ENCODE measurements at places on chromosomes 3 and 15.

- no peak for DNase-seq
Observed at GRCh38 chr3:28982906-28983305, 298.0 kb upstream of the RBMS3 start.

GRCh38 chr15:26129852-26130251 is 266.7 kb upstream of the ATP10A start:
- DNase-seq = no peak

- no peak for DNase-seq
Observed at GRCh38 chr15:69299943-69300588, 1.4 kb downstream of the PAQR5 start.

- DNase-seq = no peak
Observed at GRCh38 chr3:101695779-101696372, 9.4 kb upstream of the RPL24 start.

GRCh38 chr3:43503067-43503728 is 118.6 kb downstream of the ANO10 start:
- DNase-seq = peak; percentile 30

DNA sequence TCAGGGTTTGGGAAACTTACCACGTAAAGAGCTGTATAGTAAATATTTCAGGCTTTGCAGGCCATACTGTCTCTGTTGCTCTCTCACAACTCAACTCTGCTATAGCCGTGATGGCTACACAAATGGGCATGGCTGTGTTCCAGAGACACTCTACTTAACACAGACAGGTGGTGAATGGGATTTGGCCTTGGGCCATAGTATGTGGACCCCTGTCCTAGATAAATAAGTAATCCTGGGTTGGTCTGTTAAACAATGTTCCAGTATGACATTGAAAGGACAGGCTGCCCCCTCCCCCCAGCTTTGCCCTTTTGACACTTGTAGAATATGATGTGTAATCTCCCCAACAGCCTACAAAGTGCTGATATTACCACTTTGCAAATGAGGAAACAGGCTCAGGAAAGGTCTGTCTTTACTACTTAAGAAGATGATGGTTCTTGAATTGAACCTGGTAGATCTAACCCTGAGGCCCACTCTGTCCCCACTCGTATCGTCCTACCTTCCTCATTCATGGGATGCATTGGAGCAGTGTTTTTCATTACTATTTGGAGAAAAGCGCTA is 38.4 kb downstream of the SLCO3A1 start:
- DNase-seq = no peak

DNA sequence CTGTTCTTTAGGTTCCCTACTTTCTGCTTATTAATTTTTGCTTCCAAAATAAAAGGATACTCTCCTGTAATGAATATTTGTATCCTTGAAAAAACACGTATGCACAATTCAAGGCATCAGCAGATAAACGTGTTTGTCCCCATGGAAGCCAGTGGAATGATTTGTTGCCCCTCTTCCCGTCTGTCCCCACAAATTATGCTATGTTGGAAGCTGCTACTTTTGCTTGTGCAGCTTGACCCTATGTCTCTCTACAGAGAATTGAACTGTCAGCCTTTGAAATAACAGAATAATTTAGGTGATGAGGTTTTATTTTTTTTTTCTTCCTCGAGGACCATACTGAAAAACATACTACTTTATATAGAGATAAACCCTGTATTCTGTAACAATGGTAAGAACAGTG is 401.5 kb upstream of the GOLIM4 start:
- no peak for DNase-seq

GRCh38 chr3:16126634-16127033 is 47.8 kb upstream of the GALNT15 start:
- no peak for DNase-seq

- DNase-seq = no peak
Observed at GRCh38 chr3:5437783-5438323, 250.3 kb downstream of the EDEM1 start.

- DNase-seq = peak; percentile 76
Observed at GRCh38 chr3:136250903-136251460, 842 bp downstream of the PCCB start.

GRCh38 chr15:66246937-66247336 is 6.6 kb downstream of the MEGF11 start:
- DNase-seq = no peak

- no peak for DNase-seq
Observed at GRCh38 chr3:170705131-170705530, 119.3 kb upstream of the SLC7A14 start.

DNA sequence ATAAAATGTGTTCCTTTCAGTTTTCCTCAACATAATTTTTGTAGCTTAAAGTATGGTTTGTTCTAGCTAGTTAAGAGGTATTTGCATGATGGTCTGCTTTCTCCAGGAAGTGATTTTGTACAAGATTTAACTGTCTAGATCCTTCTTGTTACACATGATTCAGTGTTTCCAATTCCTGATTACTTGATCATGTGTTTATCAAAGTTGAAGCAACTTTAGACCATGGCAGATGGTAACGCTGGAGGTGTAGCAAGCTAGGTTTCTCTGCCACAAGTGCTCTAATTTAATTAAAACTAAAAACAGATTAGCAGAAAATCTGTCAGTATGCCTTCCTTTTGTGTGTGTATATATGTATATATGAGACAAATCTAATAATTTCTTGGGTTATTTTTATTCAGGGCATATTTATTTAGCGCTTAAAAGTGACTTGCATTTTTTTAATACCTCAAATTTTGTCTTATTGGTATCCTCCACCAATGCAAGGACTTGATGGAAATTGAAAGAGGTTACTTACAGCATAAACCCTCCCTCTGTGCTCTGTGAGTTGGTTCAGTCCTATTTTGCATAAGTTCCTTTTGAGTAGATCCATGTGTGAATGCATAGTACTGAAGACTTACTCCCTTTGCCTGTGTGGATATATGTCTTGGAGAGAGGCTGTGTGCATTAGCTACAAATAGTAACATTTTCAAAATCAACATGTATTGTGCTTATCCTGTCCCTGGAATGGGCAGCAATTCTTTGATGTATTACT is 157.3 kb upstream of the CGNL1 start:
- no peak for DNase-seq

GRCh38 chr3:138578141-138578540 is 15.9 kb downstream of the CEP70 start:
- DNase-seq = no peak

DNA sequence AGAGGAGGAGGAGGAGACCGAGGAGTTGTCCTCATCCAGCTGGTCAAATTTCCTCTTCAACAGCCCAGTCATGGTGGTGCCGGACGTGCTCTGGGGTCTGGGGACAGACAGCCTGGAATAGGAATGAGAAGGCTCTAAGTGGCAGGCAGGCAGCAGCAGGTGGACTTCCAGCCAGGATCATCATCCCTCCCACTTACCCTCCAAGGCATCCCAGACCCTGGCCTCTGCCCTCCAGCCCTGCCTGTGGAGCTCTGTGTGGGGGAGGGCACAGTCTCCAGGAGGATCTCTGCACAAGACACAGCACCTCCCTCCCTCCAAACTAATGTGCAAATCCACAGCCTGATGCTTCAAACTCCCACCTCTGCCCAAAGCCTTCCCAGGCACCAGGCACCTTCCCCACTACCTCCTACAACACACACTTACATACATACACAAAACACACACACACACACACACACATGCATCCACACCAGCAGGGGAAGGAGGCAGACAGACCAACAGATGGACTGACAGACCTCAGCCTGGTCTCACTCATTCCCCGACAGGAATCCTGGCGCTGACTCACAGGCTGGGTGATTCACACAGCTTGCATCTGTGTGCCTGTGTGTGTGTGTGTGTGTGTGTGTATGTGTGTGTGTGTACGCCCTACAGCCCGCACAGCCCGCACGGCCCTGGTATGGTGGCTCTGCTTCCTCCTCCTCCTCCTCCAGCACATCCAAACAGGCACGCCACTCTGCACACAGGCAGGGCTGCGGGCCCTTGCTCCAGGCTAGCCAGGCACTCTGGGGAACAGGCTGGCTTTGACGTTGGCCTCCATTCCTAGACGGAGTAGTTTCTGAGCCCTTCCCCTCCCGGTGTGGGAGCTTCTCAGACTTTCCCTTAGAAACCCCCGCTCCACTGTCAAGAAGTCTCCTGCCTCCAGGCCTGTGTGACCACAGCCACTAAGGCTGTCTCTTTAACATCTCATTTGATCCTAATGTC is 6.5 kb downstream of the CSRNP1 start:
- peak; percentile 76 for DNase-seq

GRCh38 chr3:127158614-127159229 is 34.2 kb upstream of the PRR23E start:
- DNase-seq = no peak

DNA sequence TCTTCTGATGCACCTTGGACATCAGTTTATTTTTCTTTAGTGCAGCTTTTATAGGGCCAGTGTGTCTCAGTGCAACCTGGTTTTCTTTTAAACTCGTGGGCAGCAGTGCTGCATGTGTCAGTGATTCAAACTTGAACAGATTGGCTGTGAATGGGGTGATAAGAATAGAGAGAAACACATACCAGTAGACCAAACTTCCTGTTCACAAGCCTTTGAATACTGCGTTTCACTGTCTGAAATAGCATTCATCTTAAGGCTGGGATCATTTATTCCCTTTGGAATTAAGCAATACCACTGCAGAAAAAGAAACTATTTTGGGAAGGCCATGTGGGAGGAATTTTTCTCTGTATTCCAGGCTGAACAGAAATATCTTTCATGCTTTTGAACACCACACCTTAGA is 51.7 kb downstream of the PHLDB2 start:
- no peak for DNase-seq

DNA sequence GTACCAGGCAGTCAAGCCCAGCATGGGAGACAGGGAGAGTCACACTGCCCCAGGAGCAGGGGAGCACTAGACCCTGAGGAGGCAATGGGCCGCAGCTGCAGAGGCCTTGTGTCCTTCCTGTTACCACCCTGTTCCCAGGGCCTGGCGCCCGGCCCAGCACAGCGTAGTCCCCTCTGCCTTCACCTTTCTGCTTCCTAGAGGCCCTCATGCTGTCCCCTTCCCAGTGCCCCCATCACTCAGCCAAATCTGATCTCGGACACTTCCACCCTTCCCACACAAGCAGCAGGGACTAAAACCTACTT is 6.9 kb upstream of the TBC1D2B start:
- DNase-seq = no peak

DNA sequence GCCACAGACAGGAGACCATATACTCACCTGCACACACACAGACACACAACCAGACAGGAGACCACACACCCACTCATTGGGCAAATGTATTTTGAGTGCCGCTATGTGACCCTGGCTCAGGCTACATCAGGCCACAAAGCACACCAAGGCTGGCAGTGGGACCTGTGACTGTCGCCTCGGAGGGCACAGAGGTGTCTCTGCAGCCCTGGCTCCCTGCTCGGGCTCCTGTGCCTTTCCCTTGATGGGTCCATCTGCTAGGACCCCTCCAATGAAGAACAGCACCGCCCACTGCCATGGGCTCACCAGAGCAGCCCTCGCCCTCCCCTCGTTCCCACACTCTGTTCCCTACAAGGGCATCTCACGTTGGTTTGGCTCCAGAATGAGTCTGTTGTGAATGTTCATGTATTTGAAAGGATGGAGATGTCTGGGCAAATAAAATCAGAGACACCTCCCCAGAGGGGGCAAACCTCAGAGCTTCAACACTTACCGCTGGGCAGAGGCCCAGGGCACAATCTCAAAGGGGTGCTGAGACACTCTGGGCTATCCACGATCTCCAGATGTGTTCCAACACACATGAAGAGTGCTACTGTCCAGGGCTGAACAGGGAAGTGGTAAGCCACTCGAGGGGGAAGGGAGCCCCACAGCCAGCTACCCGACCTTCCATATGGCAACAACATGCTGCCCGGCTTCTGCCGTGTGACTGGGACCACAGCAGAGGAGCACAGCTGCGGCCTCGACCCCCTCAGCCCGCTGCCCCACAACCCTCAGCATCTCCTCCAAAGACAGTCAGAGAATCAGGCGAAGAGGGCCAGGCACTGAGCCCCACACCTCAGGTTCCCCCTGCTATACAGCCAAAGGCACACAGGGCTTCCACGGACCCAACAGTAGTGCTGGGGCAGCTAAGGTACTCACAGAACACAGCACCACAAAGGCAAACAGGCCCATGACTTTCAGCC is 74.9 kb downstream of the OCA2 start:
- DNase-seq = no peak

DNA sequence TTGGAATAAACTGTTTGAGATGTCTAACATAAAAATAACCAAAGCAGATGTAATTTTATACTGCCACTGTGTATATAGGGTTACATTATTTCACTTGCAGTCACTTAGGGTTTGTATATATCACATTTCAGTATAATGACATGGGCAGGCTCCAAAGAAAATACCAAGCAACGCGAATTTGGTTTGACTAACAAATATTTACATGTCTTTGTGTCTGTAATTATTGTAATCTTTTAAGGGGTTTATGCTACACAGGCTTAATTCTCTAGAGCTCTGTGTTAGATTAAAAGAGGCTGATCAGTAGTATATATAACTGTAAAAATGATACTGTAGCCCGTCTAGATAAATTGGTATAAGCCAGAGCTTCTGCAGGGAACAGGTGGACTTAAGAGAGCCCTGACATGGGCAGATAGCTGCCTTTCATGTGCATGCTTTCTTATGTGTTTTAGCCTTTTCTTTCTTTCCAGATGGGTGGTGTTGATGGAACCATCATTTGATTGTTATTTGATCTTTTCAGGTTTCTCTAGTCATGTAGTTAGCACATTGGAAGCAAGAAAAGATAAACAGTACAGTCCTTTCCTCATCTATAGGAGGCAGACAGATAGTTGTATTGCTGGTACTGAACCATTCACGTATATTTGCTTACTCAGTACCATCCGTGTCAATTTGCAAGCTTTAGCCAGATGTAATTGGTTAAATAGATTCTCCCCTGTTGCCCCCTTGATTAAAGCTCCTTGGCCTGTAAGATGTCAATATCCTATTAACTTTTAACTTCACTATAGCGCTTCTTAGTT is 86.1 kb downstream of the GALK2 start:
- no peak for DNase-seq

- DNase-seq = no peak
Observed at GRCh38 chr15:67050062-67050461, 15.3 kb upstream of the SMAD3 start.

DNA sequence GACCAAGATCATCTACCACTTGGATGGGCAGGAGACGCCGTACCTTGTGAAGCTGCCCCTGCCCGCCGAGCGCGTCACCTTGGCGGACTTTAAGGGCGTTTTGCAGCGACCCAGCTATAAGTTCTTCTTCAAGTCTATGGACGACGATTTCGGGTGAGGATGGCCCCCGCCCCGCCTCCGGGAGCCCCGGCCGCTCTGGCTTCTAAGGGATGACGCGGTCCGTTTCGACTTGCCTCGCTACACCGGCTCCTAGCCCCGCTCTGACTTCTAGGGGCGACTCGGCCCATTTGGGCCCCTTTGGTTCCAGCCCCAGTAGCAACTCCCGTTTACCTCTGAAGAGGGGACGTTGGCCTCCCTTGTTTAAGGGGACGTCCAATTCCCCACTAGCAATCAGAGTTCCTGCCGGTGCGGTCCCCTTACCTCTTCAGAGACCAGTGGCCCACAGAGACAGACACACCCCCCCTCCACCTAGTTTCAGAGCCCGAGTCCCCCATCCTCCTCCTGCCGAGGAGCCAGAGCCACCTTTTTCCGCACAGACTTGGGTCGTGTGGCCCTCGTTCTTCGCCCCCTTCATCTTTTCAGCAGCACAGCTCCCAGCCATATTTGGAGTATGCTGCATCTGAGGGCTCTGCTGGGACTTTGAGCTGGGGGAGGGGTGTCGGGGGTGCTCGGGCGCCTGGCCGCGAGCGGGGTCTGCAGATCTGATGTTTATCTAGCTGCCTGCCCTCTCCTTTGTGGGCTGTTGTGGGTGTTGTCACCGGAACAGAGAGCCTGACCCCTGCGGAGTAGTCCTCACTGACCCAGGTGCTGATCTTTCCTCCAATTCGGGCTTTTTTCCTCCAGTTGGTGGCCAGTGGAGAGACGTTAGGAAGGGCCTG is 706 bp downstream of the DVL3 start:
- peak; percentile 41 for DNase-seq

- no peak for DNase-seq
Observed at GRCh38 chr3:59424268-59425010, 374.6 kb upstream of the CFAP20DC start.
